Esophagus mucosa (tissue), 1 donor: ENCODE measurements at places on chromosomes 16 and 17. TPM values are rescaled to one million over a fixed set of nuclear protein-coding genes. Genes with fewer than 3 reads are reported as not detected.

DRC3 gene
- total RNA-seq, result 0.56 TPM

TSNAXIP1 gene
- total RNA-seq, result 0.40 TPM

NME3 gene
- 29.6 TPM for total RNA-seq

RDM1 gene
- total RNA-seq, result 1.1 TPM

TBC1D3I gene
- 0.68 TPM for total RNA-seq

PHAF1 gene
- total RNA-seq, result 12.1 TPM

LRRC37A gene
- total RNA-seq, result 1.4 TPM

ATP2C2 gene
- total RNA-seq, result 6.9 TPM

ST6GALNAC2 gene
- 24.0 TPM for total RNA-seq

SCNN1G gene
- 10.1 TPM for total RNA-seq

CIBAR2 gene
- total RNA-seq, result not detected
